T47D (cell line): ENCODE measurements at places on chromosomes 3 and 15.

GRCh38 chr3:151960961-151961580 lies 87.6 kb downstream of the SUCNR1 start:
- DNase-seq: no peak

DNA sequence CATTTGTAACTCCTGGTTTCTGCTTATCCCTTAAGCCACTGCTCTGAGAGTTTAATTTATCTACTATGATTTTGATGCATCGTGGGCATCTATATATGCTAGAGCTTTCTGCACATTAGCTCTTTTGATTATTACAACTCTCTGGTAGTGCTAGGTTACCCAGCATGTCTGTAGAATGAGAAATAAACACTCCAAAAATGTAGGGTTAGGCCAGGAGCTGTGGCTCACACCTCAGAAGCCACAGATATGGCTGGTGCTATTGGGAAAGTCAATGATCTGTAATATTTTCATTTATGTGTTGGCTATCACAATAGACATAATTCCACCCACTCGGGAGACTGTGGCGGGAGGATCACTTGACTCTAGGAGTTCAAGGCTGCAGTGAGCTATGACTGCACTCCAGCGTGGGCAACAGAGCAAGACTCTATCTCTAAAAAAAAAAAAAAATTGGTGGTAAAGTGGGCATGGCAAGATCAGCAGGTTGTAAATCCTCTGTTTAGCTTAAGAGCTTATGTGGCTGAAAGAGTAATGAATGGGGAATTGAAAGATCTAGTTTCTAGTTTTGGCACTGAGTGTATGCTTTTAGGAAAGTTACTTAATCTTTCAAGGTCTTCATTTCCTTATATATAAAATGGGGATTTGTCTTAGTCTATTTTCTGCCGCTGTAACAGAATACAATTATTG lies 6.3 kb downstream of the TIGIT start:
- DNase-seq: no peak

DNA sequence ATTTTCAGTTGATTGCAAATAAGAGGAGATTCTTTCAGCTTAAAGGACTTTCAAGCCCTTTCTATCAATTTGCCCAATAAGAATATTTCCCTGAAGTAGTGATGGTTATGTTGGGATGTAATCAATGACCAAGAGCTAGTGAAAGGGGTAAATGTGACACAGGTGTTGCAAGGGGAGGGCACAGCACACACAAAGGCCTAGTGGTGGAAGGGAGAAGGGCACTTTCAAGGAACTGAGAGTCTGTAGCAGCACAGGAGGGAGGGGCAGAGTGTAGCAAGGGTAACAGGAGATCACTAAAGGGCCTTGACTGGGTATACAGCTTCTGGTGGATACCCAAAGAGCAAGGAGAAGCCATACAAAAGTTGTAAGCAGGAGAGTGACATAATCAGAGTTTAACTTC lies 217.8 kb upstream of the ARHGEF26 start:
- no peak for DNase-seq

DNA sequence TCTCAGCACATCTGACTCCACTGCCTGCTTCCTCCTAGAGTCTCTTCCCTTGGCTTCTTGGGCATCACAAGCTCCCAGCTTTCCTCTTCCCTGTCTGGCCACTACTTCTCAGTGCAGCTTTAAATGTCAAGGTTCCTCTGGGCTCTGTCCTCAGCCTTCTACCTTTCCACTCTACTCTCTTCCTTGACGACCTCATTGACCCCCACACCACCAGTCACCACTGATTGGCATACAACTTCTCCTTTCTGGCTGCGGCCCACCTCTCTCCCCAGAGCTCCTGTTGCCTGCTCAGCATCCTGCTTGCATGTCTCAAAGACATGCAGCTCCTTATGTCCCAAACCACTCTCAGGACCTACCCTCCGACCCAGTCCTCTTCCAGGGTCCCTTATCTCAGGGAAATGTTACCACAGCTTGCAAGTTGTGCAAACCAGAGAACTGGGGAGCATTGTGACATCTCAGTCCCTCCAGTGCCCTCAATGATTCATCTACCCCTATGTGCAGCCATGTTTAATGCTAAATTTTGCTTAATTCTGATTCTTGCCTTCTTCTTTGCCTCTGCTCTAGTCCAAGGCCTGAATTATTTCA lies 49.9 kb downstream of the TRPM1 start:
- DNase-seq: no peak

DNA sequence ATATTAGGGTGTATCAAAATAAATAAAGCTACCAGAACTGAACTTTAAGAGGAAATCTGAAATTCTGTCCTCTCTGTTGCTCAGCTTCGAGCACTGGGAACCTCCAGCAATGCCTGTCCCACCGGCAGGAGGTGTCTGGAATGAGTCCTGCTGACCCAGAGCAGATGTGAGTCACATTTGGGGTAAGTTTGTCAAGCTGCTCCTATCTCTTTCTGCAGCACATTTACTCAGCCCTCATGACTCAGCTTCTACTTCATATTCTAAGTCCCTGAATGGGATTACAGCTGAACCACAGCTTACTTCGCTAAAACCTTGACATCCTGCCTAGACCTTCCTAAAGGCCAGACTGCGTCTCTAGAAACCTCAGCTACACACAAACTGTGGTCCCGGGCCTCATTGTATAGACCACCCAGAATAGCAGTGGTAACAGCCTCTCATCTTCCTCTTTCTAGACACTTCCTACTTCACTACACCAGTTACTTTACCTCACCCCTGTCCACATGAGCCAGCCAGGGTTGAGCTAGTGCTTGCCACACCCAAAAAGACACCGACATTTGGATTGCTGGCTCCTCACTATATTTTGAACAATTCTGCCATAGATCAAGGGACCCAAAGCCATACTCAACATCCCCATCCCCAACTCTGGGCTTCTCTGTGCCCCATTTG lies 109.6 kb upstream of the TMCO5A start:
- no peak for DNase-seq

DNA sequence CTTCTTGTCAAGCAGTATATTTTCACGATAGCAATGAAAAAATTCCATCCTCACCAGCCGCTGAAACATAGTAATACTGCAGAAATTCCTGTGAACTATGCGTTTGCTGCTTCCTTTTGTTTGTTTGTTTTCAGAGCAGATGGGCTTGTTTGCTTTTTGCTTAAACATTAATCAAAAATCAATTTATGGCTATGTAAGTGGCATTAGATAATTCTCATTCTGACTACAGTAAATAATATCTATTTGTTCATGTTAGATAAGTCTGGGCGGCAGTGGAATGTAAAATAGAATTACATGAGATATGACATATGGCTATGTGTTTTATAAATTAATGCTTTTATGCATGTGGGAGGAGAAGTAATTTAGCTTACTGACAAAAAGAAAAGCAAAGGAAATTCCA lies 163.7 kb downstream of the PGPEP1L start:
- no peak for DNase-seq

GRCh38 chr3:142984255-142984654 lies 17.1 kb upstream of the U2SURP start:
- no peak for DNase-seq
